A549 treated with AZD2906 at 1 μM for 4 hours (cell line): ENCODE measurements at places on chromosomes 1 and 21. TPM values are rescaled to one million over a fixed set of nuclear protein-coding genes. Genes with fewer than 3 reads are reported as not detected.

The PTAFR gene
- total RNA-seq = 0.09 to 0.17 TPM (median 0.13 TPM) in 5 replicates

The LYPD8 gene
- 0.07 to 0.22 TPM (median 0.10 TPM) in 5 replicates for total RNA-seq

The ITLN2 gene
- total RNA-seq = 0.64 to 0.98 TPM (median 0.83 TPM) in 5 replicates

The DMRTA2 gene
- 0.09 to 0.13 TPM (median 0.10 TPM) in 5 replicates for total RNA-seq

The ANXA9 gene
- total RNA-seq = 0.56 to 1.0 TPM (median 0.72 TPM) in 5 replicates

The ERVH48-1 gene
- total RNA-seq = 0.05 TPM in 4 of 5 replicates, not detected in the other

The POGK gene
- total RNA-seq = 26.3 to 30.4 TPM (median 27.6 TPM) in 5 replicates
